ENCODE measurements at places on chromosomes 16 and 17.

DNA sequence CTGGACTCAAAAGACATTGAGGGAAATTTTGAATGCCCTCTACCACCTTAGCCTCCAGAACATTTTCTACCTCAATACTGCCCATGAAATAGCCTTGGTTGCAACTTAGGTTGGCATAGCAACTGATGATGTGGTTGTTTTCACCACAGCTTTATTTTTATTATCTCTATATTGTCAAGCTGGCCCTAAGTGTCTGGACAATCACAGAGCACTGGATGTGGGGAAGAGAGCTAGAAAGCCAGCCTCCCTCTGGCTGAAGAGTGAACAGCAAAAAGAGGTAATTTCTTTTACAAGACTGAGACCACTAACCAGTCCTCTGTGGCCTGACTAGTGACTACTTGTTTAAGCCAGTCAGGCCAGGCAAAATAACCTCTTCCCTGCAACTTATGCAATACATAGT, 159.6 kb downstream of the HS3ST2 start:
- DNase-seq = no peak

GRCh38 chr17:55068862-55069811, 100.6 kb downstream of the STXBP4 start:
- no peak for DNase-seq

DNA sequence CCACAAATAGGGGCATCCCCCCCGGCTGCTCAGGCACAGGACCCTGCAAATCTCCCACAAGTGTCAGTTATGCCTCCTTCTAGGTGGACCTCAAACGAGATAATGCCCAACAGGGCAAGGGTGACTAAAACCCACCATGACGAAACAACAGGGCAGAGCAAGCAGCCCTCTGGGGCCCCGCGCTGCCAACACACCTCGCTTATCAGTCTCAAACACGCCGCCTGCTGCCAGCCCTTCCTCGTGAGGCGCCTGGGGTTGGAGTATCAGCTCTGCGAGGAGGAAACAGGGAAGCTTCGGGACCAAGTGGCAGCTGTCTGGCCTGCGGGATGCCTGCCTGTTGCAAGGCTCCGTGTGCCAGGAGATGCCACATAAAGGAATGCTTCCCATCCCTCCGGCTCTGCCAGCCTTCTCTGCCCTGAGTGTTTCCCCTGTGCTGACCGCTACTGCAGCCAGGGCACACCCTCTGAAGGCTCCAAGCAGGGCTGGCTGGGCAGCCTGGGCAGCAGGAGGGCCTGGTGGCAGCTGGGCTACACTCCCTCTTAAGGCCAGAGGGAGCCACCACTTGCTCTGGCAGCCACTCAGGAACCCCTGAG, 2.5 kb downstream of the SMIM5 start:
- no peak for DNase-seq

- DNase-seq = no peak
Measured at GRCh38 chr17:3571043-3571900, 13.7 kb upstream of the TRPV3 start.

DNA sequence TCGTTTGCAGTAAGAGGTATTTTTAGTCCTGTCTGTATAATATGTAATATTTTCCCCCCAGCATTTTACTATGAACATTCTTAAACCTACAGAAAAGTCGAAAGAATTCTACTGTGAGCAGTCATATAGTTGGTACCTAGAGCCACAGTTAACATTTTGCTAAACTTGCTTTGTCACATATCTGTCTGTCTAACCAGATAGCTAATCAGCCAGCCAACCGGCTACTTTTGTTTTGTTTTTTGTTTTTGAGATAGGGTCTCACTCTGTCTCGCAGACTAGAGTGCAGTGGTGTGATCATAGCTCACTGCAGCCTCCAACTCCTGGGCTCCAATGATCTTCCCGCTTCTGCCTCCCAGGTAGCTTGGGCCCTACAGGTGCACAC, 73.3 kb downstream of the ABCC1 start:
- DNase-seq = no peak

DNA sequence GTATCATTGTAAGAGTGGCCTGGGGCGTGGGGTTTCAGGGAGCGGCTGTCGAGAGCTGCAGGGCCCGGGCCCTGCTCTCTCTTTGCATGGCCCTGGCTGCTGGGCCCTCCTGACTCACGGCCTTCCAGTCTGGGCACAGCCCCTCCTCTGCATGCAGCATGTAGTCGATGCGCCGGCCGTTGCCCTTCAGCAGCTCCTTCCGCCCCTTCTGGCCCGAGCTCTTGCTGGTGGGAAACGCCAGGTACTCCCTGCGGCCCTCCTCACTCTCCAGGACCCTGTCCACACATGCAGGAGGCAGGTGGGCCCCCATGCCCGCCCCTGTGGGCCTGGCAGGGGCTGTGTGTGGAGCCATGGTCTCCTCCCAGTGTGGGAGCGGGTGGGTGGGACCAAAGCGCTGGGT, 50.7 kb downstream of the PRMT7 start:
- DNase-seq = no peak

- no peak for DNase-seq
Measured at GRCh38 chr17:34384822-34385605, 22.0 kb upstream of the CCL1 start.

Measured in activated CD4-positive, CD25-positive, alpha-beta regulatory T cell treated with anti-CD3 and anti-CD28 coated beads, Interleukin-2, amount 50 U/mL, for 16 hours (primary cell).